GM04503 (cell line): ENCODE measurements at places on chromosomes 1 and 21.

- no peak for DNase-seq
Observed at GRCh38 chr1:10734375-10734774, 62.1 kb downstream of the CASZ1 start.

DNA sequence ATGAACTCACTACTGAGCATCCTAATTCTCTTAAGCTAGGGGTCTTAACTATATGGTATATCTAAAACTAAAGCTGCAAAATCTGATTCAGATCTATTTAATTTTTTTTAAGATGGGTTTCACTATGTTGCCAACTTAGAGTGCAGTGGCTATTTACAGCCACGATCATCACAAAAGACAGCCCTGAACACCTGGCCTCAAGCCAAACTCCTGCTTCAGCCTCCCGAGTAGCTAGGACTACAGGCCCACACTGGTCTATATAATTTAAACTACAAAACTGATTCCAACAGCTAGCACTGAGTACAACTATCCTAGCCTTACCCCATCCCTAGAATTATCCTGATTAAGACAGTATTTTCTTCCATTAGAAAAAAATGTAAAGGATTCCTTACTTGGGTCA is 37.1 kb downstream of the EIF4G3 start:
- no peak for DNase-seq

DNA sequence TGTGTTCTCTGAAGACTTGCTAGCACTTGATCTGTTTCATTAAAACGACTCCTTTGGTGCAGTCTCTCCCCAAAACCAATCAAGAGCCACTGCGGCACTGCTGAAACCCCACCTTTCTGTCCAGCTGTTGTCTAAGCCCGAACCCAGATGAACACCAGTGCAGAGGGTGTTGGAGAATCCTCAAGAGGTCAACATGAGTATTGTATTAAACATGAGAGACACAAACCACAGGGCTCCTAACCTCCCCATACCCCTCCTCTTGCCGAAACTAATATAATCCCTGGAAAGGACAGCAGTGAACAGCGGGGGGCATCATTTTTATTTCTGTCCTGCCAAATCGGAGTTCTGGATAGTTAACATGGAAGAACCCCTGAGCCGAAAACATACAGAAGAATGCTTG is 333.9 kb downstream of the CAMTA1 start:
- no peak for DNase-seq

DNA sequence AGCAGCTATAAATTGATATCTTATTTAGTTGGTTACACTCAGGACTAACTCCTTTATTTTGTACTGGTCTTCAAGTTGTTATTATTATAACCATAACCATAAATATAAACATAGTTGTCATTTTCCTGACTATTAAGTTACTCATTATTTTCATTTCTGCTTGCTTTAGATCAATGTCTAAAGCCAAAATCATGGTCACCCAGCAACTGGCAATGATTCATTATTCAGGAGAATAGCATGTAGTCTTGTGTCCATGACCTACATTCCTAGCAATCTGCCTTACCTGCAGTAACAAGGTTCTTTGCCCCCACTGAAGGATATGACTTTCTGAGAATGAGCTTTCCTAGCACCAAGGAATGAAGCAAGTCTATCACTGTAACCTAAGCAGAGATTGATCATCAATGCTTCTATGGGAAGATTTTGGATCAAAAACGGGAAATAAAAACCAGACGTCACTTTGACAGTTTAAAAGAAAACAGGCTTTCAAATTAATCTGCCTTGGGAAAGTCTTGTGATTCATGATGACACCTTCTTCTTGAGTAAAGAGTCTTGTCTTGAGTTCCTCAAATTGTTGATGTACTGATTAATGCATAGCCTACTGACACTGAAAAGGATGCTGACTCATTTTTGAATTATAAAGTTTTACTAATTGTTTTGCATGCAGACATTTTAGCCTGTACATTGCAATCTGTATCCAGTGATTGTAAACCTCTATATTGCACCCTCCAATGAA is 203.3 kb upstream of the IVNS1ABP start:
- DNase-seq: no peak

DNA sequence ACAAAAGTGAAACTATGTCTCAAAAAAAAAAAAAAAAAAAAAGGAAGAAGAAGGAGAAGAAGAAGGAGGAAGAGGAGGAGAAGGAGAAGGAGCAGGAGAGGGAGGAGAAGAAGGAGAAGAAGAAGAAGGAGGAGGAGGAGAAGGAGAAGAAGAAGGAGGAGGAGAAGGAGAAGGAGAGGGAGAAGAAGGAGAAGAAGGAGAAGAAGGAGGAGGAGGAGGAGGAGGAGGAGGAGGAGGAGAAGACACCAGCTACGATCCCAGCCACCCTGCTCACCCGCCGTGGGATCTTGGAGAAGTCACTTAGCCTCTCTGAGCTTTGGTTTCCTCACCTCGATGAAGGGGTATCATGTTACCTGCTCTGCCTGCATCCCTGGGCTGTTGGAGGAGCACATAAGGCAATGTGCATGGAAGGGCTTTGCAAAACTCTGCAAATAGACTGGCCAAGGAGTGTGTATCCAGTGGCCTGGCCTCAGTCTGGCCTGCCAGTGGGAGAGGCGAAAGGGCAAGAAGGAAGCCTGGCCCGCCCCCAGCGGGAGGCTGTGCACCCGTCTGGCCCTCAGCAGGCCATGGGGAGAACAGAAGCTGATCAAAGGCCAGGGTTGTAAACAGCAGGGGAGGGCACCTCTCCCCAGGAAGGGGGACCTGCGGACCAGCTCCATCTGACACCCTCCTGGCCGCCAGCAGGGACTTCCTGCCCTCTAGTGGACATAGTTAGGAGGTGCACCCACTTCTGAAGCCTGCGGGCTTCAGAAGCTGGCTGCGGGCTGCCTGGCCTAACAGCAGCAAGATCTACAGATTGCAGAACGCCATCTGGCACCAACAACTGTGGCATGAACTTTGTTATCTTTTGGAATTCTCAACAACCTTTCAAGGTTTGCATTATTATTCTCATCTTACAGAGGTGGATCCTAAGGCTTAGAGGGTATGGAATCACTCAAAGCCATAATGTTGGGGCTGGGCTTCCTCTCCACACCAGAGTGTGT is 19.2 kb upstream of the CDK18 start:
- no peak for DNase-seq
